Stimulated activated CD4-positive, alpha-beta T cell treated with anti-CD3 and anti-CD28 coated beads, TNF-alpha, amount 100 ng/mL, for 48 hours (primary cell): ENCODE measurements at places on chromosomes 1 and 21.

DNA sequence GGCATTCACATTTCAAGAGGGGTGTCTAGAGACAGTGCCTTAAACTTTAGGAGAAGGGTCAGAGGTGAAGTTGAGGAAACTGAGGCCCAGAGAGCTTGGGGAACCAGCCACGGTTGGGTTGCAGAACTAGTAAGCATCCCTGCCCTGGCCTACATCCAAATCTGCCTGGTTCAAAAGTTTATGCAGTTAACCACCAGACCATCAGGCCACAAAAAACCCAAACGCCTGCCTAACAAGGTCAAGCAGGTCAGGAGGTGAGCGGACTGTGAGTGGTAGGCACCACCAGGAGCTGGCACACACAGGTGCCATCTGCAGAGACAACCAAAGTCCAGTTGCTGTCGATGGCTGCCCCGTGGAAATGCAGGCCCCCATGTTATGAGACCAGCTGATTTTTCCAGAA is 51.2 kb downstream of the FBXO2 start:
- DNase-seq = no peak

DNA sequence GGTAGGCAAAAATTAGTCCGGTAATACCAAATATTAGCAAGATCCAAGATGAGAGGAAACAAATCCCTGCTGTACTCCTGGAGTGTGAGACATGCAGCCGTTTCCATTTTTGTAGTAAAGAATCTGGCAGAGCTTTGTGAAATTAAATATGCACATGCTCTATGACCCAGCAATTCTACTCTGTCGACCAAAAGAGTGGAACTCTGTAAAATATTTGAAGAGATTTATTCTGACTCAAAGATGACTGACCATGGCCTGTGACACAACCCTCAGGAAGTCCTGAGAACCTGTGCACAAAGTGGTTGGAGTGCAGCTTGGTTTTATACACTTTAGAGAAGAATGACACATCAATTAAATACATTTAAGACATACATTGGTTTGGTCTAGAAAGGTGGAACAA is 16.2 kb downstream of the HAX1 start:
- no peak for DNase-seq

DNA sequence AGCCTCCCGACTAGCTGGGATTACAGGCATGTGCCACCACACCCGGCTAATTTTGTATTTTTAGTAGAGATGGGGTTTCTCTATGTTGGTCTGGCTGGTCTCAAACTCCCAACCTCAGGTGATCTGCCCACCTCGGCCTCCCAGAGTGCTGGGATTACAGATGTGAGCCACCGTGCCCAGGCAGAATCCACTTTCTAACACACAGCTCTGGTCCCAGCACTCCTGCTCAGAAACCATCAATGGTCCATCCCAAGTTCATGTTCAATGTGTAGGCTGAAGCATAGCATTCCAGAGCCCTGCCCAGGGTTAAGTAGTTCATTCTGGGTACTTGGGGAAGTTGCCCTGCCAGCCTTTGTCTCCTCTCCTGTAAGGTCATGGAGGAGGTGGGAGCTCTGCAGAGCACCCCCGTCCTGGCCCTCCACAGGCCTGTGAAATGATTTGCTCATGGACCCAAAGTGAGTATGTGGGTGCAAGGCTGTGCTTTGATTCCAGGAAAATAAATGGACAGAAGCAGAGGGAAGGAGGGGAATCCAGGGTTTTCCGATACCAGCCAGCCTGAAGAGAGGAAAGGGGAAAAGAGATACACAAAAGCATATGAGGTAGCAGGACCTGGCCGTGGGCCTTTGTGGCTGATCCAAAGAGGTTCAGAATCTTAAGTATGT is 55.2 kb downstream of the NENF start:
- DNase-seq = no peak

DNA sequence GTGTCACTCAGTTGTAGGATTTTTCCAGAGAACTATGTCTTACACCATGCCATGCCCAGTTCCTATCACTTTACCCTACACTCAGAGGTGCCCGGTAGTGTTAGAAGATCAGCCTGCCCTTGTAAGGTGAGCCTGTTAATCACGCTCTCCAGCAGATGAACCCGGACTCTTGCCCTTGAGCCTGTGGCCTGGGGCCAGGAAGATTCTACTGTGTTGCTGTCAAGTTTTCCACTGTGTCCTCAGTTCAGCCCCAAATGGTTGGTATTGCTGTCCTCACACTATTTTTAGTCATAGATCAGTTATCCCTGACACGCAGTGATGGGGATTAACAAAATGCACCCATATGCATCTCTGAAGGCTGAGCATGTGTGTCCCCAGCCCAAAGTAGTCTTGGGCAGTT is 105.0 kb upstream of the SPAG17 start:
- no peak for DNase-seq

DNA sequence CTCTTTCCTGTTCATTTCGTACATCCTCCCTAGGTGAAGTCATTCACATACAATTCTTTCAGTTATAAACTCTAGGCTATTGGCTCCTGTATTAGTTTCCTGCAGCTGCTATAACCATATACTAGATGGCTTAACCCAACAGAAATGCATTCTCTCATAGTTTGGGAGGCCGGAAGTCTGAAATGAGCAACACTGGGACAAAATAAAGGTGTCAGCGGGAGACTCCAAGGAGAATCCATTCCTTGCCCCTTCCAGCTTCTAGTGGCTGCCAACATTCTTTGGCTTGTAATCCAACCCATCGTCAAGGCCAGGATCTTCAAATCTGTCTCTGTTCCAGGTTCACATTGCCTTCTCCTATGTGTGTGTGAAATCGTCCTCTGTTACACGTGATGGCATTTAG is 71.3 kb downstream of the TOR3A start:
- no peak for DNase-seq

- DNase-seq = no peak
Observed at GRCh38 chr1:29687601-29688244, 451.4 kb downstream of the PTPRU start.

DNA sequence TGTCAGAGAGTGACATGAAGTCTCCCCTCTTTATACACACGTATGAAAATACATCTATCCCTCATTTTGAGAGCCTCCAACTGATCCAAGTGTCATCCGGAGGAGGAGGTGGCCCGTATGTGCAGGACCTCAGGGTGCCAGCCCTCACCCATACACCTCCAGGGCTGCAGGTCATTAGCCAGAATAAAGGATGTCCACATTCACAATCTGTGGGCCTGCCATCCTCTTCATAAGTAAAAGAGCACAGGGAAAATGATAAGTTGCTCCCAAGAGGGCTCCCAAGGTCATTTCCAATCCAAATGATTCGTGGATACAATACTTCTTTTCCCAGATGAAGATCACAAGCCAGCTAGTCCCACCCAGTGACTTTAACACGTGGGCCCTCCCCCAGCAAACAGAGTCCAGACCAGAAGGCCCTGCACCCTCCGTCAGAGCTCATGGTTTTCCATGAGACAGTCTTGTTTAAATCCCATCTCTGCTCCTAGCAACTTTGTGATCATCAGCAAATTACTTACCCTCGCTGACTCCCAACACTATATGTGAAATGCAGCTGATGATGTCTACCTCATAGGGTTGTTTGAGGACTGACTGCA is 28.6 kb downstream of the RNASEL start:
- DNase-seq = no peak
